ENCODE measurements at places on chromosomes 5 and 9. TPM values are rescaled to one million over a fixed set of nuclear protein-coding genes. Genes with fewer than 3 reads are reported as not detected.

The ADRB2 gene
- 0.44 TPM for polyA plus RNA-seq

The SEMA5A gene
- 41.6 TPM for polyA plus RNA-seq

The PAEP gene
- polyA plus RNA-seq = 0.12 TPM

The PCDHA4 gene
- 0.97 TPM for polyA plus RNA-seq

The CDC25C gene
- 7.1 TPM for polyA plus RNA-seq

The ACTL7B gene
- polyA plus RNA-seq = not detected

The ABHD17B gene
- 34.3 TPM for polyA plus RNA-seq

The RASGEF1C gene
- polyA plus RNA-seq = 1.1 TPM

The PITX1 gene
- polyA plus RNA-seq = not detected

The SELENOP gene
- polyA plus RNA-seq = 459 TPM

The PDCD1LG2 gene
- polyA plus RNA-seq = not detected

The MRPS30 gene
- polyA plus RNA-seq = 72.6 TPM

GRCh38 chr5:37626266-37626665 is 213.6 kb downstream of the GDNF start:
- no peak for DNase-seq

GRCh38 chr9:88075506-88075905 is 62.8 kb downstream of the SPATA31C2 start:
- DNase-seq = no peak

GRCh38 chr5:15741591-15741990 is 241.6 kb downstream of the FBXL7 start:
- no peak for DNase-seq

DNA sequence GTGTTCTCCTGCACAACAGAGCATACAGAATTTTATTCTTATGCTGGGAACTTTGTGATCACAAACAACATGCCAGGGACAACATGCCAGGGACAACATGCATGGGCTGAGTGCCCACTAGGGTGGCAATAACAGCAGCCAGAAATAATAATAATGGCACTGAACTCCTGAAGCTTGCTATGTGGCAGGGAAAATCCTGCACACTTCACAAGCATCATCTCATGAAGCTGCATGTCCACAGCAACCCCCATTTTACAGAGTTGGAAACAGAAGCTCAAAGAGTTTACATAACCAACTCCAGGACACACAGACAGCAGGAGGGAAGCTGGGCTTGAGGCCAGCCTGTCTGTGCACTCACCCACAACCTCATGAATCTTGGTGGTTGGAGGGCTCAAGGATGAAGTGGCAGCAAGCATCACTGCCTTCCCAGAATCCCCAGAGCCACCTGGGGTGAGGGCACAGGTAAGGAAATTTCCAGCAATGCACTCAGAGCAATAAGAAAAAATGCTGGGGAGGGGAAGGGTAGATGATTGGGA is 111.4 kb downstream of the GABBR2 start:
- no peak for DNase-seq

GRCh38 chr5:169914766-169915165 is 65.5 kb downstream of the INSYN2B start:
- no peak for DNase-seq

DNA sequence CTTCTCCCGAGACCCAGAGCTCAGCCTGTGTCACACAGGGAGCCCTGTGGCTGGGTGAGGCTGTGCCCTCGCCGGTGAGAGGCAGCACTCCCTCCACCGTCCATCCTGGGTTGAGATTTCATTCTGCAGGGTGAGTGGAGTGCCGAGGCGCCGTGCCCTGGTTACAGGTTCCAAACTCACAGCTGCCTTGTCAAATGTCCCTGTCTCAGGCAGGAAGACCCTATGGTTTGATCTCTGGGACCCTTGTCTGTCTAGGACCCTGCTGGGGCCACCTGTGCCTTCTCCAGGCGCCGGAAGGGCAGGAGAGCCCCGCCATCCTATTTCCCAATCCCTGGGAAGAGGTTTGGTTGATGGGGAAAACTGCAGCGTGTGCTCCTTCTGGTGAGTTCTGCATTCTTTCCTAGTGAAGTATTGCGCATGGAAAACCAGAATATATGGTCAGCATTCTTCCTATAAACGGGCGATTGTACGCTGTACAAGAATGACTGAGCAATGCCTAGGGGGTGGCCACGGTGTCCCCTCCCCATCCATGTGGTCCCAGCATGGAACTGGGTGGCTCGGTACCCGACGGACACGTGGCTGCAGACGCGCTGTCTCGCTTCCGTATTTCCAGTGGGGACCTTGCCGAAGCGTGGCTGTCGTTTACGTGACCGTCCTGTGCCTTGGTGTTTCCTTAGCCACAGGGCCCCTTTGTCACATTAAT is 95.9 kb upstream of the COL5A1 start:
- DNase-seq = no peak

DNA sequence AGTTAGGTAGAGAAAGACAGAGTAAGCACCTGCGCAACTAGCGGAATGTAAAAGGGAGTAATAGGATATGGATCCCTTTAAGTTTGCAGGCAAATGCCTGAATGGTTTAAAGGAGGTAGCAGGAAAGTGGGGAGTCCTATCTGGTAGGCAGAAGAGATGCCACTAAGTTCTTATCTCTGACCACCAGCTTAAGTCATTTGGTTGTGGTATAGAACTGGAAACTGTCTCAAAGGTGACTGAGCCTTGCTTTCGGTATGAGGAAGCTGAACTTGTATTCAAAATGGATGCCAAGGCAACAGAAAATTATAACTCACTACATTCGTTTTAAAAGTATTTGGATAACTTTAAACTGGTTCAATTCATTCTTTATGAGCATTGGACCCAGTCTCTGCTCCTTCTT is 475.6 kb downstream of the DMRTA1 start:
- DNase-seq = no peak

DNA sequence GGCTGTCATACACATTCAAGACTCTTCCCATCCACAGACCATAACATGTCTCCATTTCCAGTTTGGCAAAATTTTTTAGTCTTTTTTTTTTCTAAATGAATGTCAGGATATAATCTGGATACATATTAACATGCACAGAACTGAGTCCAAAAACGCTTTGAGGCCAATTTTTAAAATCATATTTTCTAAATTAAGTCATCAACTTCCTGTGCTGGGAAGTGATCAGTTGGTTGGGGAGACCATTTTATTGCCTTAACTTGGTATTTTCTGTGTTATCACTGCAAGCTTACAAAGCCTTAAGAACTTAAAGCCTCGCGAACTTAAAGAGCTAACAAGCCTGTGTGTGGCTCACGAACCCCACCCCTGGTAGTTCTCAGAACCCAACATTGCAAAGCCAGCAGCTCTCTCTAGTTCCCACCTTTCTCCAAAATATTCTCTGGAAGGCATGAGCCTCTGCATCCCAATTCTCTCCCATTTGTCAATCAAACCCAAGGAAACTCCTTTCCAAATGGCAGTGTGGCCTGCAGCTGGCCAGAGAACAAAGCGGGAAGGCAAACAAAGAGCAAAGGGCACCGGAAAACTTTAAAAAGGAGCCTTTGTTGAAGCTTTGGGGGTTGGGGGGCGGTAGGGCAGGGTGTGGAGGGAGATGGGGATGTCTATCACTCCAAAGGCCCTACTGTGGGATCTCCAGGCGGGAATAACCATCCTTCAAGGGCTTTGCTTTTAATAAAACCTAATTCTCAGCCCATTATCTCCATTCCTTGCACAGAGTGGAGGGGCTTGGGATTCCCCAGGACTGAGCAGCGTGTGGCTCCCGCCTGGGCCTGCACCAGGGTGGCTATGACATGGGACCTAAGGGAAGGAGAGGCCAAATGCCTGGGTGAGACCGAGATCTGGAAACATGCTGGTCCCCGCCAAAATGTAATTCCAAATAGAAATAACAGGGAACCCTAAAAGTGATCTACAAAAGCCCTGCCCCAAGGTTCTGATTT is 65.0 kb downstream of the ROR2 start:
- DNase-seq = no peak

DNA sequence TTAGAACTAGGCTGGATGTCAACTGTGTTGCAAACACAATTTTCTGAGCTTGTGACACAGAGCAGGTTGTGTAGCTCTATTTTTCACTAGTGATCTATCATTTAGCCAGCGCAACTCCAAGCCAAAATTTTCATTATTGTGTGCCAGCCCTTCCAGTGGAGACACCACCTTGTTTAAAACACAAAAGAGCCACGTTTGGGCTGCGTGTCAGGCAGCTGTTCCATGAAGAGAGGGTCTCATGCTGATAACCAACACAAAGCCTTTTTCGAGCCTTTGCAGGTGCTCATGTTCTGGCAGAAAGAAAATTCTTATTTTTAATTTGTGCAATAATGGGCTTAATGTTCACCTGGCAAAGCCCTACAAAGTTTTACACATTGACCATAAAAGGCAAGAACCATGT is 237.6 kb upstream of the RGMB start:
- no peak for DNase-seq

DNA sequence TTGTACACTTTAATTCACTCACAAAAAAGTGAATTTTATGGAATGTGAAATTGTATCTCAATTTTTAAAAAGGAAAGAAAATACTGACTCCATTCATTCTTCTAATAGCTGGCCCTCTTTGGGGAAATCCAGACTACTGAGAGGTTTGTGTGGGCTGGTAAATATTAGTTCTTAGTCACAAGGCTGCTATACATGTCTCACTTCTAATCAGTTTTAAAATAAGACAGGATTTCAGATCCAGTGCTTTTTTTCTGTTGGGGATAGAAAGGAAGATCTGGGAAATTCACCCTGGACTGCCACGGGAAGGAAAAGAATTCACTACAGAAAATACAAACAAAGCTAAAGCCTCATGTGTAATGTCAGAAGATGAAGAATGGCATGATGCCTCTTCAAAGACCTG is 32.7 kb upstream of the ADAMTSL1 start:
- DNase-seq = no peak

GRCh38 chr5:11064763-11065450 is 303.9 kb upstream of the DAP start:
- no peak for DNase-seq

- no peak for DNase-seq
Observed at GRCh38 chr9:127955294-127956015, 17.8 kb upstream of the DPM2 start.

GRCh38 chr9:61671276-61671973 is 481.6 kb downstream of the SPATA31A7 start:
- no peak for DNase-seq

All from right renal pelvis (tissue), 4 donors.